ENCODE measurements at places on chromosomes 1 and 21. TPM values are rescaled to one million over a fixed set of nuclear protein-coding genes. Genes with fewer than 3 reads are reported as not detected.

DNA sequence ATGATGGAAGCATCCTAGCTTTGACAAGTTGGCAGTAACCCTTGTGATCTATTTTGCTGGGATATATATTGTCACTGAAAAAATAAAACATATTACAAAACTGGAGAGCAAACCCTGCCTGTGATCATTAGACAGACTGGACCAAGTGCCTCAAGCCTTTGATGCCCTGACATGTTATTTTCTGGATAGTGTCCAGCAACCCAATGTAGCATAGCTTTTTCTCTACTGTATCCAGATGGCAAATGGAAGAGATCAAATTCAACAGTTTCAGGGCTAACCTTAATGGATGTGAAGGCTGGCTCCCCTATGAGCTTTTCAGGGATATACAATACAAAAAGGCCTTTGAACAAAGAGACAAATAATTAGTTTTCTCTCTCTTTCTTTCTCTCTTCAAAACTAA lies 25.1 kb downstream of the WARS2 start:
- DNase-seq, result no peak

- DNase-seq, result no peak
These were observed 8.4 kb downstream of the UBASH3A start for GRCh38 chr21:42411891-42412635.

DNA sequence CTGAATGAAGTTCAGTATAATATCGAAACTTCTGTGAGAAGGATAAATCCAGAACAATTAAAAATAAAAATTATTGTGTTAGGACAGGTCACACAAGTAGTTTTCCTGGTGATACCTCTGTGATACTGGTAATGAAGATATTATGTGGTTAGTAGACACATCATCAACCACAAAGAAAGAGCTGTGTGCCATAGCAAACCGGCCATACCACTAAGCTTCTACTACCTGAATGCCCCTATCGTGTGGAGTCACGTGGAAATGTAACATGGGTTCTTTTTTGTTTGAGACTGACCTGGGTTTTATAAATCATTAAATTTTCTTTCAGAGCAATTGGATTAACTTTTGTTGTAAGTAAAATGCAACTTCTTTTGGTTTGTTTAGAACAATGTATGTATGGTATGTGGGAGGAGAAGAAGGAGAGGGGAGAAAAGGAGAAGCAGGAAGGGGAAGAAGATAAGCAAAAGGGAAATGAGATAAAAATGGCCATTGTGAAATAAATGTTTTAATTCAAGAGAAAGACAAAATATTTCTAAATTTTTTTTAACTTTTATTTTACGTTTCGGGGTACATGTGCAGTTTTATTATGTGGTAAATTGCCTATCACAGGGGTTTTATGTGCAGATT lies 58.2 kb upstream of the LRRC8B start:
- DNase-seq, result no peak

- DNase-seq, result peak; percentile 90
These were observed 15.0 kb downstream of the CDKN2C start for GRCh38 chr1:50985094-50985493.

- DNase-seq, result no peak
These were observed 8.8 kb downstream of the OBSCN start for GRCh38 chr1:228216371-228217320.

DNA sequence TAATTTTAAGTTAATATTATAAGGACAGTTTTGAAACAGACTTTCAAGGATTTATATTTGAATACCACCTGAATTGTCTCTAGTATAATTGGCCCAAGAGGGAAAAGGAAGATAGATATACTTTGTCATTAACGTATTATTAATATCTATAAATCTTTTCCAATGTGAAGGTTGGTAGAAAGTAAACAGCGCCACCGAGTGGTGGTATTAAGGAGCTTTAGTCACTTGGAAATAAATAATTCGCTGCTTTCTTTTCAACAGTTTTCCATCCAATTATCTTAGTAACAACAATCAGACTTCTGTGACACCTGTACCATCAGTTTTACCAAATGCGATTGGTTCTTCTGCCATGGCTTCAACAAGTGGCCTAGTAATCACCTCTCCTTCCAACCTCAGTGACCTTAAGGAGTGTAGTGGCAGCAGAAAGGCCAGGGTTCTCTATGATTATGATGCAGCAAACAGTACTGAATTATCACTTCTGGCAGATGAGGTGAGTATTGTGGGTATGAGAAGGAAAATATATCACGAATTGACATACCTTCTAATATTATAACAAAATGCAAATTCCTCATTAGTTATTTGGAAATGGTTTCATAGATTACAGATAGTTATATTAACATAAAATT lies 37.7 kb downstream of the SH3GLB1 start:
- peak; percentile 27 for DNase-seq

GRCh38 chr1:5110508-5110907 lies 456.1 kb downstream of the AJAP1 start:
- DNase-seq, result no peak

DNA sequence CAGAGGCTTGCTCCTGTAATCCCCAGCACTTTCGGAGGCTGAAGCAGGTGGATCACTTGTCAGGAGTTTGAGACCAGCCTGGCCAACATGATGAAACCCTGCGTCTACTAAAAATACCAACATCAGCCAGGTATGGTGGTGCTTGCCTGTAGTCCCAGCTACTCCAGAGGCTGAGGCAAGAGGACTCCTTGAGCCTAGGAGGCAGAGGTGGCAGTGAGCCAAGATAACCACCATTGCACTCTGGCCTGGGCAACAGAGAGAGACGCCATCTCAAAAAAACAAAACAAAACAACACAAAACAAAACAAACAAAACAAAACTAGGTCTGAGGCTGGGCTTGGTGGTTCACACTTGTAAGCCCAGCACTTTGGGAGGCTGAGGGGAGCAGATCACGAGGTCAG lies 38.7 kb upstream of the RAP1GAP start:
- DNase-seq, result no peak

DNA sequence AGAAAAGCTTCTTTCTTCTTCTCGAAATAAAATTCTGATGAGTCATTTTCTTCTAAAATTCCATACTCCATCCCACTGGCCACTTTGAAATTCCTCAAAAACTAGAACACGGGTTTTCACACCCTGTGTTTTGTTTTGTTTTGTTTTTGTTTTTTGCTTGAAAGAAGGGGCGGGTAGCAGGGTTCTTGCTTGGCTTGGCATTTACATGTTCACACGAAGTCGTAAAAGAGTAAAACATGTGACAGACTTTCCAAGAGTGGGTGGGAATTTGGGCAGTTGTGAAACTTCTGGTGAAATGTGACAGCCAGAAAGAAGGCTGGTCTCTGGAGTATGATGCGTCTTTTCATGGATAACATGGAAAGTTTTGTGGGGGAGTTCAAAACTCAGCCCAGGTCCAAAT lies 47.1 kb upstream of the FMN2 start:
- DNase-seq, result peak; percentile 30

DNA sequence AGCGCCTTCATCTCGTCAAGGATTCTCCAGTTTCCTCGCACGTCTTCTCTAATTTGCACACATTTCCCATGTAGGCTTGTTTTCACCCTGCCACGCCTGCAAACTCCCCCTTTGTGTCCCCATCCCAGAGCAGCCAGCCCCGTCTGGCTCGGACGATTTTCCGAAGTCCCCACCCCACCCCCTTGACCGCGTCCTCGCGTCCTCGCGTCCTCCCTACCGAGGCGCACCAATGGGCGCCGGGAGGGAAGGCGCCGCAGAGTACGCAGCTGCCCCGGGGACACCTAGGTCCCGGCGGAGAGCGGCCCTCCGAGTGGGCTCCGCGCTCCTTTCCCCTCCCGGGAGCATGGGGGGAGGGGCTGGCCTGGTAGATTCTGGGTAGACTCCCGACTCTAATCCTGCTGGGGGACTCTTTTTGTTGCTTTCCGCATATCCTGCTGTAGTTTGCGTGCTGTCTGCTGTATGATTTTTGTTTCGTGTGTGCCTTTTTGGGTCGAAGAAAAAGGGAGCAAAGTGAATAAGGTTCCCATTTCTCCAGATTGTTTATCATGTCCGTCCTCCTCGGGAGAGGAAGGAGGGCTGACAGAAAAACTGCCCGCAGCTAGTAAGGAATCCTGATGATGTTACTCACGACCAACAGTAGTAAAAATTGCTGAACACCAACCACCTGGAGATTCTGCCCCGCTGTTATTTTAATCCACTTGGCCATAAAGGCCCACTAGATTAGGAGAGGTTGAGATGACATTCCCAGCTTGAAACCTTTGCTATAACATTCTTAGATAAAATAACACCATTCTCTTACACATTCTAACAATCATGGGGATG lies 1.5 kb downstream of the CACHD1 start:
- no peak for DNase-seq

Gene GIPC2
- total RNA-seq, result 1.0 TPM

Gene PTCH2
- not detected for total RNA-seq

Gene INSRR
- not detected for total RNA-seq
